ENCODE measurements at places on chromosomes 12 and 14. TPM values are rescaled to one million over a fixed set of nuclear protein-coding genes. Genes with fewer than 3 reads are reported as not detected.

- no peak for DNase-seq
Measured at GRCh38 chr14:103122585-103122946, 695 bp upstream of the TNFAIP2 start.

DNA sequence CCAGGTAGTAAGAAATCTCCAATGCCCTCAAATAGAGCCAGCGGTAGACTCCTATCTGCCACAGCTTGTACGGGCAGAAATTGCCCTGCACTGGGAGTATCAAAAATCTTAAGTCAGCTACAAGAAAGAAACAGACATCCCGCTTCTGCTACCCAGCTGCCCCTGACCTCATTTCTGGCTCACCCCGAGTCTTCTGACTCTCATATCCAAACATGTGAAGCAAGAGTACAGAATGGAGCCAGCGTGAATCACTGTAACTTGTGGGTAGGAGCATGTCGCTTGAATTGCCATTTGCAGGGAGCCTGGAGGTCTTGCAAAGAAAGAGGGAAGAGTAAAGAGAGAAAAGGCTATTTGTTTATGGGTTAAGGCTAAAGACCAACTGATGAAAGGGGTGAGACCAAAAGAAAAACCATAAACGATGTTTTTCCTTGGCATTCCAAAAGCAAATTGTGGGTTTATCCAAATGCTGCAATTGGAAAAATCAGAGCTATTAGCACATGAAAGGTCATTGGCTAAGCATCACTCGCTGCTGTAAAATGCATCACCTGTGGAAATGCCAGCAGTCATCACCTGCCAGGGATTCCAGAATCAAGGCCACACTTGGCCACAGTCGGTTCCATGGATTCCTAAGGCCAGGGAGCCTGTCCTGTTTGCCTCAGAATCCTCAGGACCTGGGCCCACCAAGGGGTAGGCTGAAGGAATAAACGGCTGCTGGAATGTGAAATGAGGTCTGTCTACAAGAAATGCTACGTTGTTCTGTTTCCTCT is 86.6 kb downstream of the FOXN3 start:
- DNase-seq, result no peak

The FAR2 gene
- 7.0 TPM for total RNA-seq

The ARID2 gene
- total RNA-seq, result 25.5 TPM

DNA sequence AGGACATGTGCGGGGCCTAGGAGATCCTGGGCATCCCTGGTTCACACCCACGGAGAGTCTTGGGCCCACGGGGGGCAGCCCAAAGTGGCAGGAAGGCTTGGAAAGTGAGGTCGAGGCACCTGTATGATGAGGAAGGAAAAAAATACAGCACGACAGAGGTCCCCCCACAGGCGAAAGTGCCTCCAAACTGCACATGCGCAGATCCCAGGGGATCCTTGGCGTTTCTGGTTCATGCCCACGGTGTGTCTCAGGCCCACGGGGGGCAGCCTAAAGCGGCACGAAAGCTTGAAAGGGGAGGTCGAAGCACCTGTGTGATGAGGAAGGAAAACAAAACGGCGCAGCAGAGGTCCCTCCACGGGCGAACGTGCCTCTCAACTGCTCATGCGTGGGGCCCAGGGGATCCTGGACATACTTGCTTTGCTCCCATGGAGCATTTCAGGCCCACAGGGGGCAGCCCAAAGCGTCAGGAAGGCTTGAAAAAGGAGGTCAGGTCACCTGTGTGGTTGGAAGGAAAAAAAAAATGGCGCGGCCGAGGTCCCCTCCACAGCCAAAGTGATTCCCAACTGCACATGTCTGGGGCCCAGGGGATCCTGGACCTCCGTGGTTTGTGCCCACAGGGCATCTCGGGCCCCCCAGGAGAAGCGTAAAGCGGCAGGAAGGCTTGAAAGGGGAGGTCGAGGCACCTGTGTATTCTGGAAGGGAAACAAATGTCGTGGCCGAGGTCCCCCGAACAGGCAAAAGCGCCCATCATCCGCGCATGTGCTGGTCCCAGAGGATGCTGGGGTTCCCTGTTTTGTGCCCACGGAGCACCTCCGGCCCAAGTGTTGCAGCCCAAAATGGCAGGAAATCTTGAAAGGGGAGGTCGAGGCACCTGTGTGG is 582.6 kb downstream of the ALG10 start:
- no peak for DNase-seq

DNA sequence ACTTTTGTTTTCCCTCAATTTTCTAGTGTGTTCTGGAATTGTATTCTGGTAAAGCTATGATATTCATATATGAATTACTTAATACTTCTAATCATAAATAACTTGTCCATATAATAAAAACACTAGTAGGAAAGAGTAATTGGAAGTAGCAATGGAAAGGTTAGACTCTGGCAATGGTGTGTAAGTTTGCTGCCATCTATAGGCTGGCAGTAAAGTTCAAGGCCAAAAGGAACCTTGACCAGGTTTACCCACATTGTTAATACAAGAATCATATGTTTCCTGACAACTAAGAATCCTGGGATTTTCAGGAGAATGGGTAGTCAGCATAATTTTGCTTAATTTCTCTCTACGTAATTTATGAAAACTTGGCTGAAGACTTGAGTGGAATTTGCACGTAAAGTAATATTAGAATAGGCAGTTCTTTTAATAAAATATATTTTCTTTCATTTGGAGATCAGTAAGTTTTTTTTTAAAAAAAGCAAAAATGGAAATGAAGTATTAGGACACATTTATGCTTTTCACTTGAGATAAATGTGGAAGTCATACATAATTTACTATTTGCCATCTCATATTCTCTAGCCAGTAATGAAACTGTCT is 926.7 kb downstream of the GALC start:
- DNase-seq, result no peak

The DACT1 gene
- total RNA-seq, result 0.42 TPM

The TAC3 gene
- total RNA-seq, result not detected

DNA sequence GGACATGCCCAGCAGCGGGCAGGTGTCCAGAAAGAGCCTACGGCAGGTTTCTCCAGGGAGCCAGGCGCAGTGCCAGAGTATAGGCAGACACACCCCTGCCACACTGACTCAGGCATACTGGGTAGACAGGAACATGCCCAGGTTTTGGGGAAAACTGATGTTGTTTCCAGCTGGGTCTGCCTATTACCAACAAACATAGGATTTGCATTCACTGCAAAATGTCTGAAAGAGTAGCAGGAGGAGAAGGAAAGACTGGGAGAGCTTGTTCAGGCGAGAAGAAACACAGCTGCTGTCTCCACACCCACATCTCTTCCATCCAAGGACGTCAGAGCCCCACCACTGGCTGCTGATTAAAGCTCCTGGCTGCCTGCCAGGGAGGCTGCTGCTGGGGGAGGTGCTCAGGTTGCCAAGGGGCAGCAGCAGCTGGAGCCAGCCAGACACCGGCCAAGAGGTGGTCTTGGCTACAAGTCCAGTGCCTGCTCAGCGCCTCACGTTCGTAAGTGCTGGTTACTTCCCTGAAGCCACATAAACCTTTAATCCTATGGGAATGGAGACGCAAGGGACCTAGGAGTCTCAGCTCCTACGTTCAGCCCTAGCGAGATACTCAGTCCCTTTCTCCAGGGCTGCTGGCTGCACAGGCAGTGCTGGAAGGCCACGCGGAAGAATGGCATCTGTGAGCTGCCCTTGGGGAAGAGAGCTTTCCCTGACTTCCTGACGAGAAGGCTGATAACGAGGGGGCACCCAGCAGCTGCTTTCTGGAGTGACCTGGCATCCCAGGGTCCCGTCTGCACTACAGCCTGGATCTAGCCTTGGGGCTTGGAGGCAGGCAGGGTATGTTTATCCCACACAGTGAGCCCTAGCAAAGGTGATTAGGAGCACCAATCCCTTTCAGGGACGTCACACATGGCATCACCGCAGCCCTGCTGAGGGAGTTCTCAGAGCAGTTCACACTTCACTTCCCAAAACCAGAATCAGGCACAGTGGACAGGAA is 58.1 kb downstream of the PLEKHG3 start:
- peak; percentile 43 for DNase-seq

The TMEM229B gene
- total RNA-seq, result 3.2 TPM

GRCh38 chr12:71268598-71269280 is 110.9 kb upstream of the TSPAN8 start:
- no peak for DNase-seq

DNA sequence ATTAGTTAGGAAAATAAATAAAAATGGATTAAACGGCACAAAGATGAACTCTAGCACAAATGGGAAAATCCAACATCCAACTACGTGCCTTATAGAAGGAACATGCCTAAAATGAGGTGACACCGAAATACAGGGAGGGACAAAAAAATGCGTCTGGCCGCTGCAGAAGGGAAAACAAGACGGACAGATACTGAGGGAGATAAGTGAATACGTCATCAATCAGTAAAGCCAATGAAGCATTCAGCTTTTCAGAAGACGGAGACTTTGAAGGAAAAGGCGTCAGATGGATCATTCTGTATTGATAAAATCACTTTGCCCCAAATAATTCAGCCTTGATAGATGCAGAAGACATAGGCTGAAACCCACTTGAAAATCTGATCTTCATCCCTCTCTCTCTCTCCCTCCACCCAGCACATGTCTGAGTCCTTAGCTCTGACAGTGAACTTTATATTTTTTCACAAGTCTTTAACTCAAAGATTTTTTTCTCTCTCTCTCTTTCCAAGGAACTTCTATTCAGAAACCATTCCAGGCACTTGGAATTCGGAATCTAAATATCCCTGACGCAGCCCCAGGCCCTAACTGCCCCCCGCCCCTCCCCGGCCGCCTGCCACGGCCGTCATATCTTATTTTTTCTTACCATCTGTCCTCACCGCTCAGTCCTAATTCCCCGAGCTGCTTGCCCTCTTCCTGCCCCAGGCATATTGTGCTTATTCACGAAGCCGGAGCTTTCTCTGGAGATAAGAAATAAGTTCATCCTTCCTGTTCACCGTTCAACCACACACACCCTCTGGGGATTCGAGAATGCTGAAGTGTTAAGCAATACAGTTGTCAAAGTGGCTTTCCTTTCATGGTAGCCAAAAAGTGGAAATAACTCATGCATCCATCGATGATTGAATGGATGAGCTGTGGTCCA is 35.5 kb upstream of the RFLNA start:
- no peak for DNase-seq

The ASCL1 gene
- total RNA-seq, result not detected

DNA sequence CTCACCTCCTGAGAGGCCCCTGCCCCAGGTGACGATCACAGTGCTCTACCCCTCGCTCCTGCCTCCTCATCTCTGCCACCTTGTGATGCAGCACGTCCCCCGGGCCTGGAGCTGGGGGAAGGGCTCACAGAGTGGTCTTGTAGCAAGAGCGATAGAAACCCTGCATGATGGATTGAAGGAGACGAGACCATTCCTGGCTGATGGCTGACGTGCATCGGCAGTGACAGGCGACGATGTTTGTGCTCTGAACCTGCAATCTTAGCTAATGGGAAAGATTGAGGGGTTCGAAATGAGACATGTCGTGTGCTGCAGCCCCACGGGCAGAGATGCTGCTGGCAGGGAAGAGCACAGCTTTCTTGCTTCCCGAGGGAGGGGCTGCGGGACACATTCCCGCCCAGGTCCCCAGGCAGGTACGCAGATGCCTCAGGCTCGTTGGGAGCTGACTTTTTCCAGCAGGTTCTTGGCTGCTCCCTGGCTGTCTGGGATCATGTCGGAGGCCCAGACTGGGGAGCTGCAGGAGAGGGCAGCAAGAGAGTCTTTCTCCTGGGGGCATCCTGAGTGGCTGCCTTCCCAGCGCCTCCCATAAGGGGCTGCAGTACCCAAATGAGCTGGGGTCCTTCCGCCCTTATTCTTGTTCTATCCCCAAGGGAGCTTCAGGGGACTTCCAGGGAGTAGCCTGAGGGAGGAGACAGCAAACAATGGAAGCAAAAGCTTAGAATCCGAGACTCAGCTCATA is 38.7 kb upstream of the GPATCH2L start:
- no peak for DNase-seq

DNA sequence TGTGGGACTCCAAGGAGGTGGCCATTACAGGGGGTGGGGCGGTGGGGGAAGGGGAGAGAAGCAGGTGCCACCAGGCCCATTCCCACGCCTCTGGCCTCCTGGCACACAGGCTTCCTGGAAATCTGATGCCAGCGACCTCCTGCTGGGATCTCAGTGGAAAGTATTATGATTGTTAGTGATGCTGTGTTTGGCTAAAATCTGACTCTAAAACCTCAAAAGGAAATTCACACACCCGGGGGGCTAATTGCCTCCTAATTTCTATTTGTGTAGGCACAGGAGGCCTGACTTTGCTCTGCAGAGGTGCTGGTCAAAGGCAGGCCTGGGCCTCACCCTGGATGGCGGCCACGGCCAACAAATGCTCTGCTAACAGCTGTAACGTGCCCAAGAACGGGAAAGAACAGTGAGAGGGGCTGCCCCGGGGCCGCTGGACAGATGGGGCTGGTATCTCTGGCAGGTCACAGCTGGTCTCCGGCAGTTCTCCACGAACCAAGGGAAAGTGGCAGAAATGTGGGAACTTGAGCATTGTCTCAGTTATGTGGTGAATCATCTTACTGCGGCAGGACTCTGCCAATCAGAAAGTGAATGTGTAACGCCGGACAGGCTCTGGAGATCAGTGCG is 14.3 kb downstream of the FAM181A start:
- no peak for DNase-seq

GRCh38 chr14:89202413-89203190 is 214.4 kb downstream of the FOXN3 start:
- DNase-seq, result no peak

DNA sequence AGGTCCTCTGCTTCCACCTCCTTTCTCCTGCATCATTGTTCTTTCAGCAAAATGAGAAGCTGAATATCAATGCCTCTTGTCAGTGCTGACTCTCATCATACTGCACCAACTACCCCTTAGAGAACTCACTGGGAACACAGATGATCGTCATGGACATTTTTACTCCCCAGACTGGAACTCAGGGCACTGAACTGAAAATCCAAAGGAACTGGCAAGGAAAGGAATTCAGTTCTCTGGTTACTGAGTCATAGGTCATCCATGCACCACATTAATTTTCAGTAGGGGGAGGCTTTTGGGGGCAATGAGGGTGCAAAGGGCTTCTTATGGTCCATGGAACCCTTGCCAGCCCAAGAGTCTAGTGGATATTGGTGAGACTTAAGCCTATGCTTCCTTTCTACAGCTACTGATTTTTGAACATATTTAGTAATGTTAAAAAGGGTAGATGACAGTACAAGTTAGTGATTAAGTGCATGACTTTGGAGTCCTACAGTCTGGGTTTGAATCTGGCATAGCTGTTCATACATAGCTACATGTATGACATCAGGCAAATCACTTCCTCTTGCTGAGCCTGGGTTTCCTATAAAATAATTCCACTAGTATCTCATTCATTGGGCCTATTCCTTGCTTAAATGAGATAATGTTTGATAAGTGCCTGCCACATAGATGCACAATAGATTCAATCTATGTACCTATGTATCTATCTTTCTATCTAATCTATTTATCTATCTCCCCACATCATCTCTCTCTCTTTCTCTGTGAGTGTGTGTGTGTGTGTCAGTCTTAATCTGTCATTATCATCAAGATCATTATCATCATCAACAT is 29.2 kb downstream of the BBS10 start:
- DNase-seq, result no peak

The LRP1-AS gene
- total RNA-seq, result not detected
